Caki2 (cell line): ENCODE measurements at places on chromosomes 6 and 20. TPM values are rescaled to one million over a fixed set of nuclear protein-coding genes. Genes with fewer than 3 reads are reported as not detected.

GRCh38 chr6:34080357-34080756 lies 65.5 kb downstream of the GRM4 start:
- DNase-seq = no peak

- DNase-seq = peak; percentile 82
Observed at GRCh38 chr6:1686117-1687098, 76.7 kb downstream of the FOXC1 start.

GRCh38 chr6:55399351-55399750 lies 72.1 kb downstream of the GFRAL start:
- no peak for DNase-seq

Gene ALDH5A1
- total RNA-seq = 8.4 and 11.3 TPM in 2 replicates
